Stimulated activated CD8-positive, alpha-beta memory T cell treated with anti-CD3 and anti-CD28 coated beads, Interleukin-4, amount 100 ng/mL, for 1 hour (primary cell): ENCODE measurements at places on chromosomes 11 and 22.

DNA sequence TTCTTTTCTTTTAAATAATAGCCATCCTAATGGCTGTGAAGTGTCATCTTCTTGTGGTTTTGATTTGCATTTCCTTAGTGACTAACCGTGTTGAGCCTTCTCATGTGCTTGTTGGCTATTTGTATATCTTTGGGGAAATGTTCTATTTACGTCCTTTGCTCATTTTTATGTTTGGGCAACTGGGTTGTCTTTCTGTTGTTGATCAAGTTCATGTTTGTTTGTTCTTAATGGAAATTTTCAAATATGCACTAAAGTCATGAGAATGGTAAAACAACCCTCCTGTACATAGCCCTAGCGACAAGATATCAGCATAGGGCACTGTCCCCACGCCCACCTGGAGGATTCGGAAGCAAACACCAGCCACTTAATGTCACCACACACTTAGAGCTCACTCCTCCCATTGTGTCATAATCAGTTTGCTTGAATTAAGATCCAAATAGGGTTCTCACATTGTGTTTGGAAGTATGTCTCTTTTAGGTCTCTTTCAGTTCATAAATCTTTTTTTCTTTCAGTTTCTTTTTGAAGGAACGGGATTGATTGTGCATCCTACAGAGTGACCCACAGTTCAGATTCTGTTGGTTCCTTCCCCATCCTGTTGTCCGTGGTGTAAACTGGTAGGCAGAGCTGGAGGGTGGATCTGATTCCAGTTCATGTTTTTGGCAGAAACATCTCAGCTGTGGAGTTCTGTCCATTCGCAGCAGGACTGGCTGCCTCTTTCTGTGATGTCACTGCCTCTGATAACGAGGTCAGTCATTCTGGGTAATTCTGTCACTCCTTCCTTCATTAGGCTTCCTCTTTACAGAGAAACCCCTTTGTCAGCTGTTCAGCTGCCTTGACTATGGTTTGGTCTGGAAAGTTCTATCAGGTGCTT lies 26.4 kb upstream of the ADORA2A start:
- DNase-seq, result no peak

GRCh38 chr11:125387901-125388300 lies 108.2 kb downstream of the FEZ1 start:
- no peak for DNase-seq

- DNase-seq, result no peak
These were observed 8.5 kb downstream of the SH3BP1 start for GRCh38 chr22:37647928-37648327.

GRCh38 chr11:112421879-112422278 lies 161.2 kb upstream of the PLET1 start:
- no peak for DNase-seq

DNA sequence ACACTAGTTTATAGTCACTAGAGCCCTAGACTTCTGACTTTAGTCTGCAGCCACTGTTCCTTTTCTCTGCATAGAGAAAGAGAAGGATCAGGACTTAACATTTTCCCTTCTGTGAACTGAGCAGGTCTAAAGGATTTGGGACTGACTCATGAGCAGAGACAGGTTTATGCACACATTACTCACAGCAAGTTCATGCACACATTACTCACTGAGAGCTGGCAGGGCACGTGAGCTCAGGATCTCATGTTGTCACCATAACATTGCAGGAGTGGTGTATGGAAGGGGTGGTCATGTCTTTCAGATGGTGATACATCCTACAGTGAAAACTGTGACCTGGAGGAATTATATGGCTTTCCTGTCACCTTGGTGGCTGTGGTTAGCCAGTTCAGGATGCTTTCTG lies 56.4 kb downstream of the CEP164 start:
- DNase-seq, result no peak

- no peak for DNase-seq
These were observed 15.2 kb upstream of the CDC42EP1 start for GRCh38 chr22:37544955-37545702.
